ENCODE measurements at places on chromosomes 5 and 9.

- DNase-seq = no peak
Observed at GRCh38 chr9:131673531-131673930, 66.3 kb downstream of the RAPGEF1 start.

- no peak for DNase-seq
Observed at GRCh38 chr9:87214991-87215390, 267.7 kb upstream of the GAS1 start.

GRCh38 chr5:142748568-142749249 lies 21.5 kb upstream of the ARHGAP26 start:
- no peak for DNase-seq

GRCh38 chr9:83662933-83663332 lies 40.0 kb downstream of the IDNK start:
- DNase-seq = no peak

- DNase-seq = no peak
Observed at GRCh38 chr9:121510766-121511550, 11.3 kb upstream of the GGTA1 start.

DNA sequence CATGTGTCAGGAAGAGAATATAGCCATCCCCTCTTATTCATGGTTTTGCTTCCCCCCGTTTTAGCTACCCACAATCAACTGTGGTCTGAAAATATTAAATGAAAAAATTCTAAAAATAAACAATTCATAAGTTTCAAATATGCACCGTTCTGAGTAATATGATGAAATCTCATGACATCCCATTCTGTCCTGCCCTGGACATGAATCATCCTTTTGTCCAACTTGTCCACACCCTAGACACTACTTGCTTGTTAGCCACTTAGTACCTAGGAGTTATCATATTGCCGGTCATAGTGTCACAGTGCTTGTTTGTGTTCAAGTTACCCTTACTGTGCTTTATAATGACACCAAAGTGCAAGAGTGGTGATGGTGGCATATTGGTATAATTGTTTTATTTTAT lies 113.5 kb downstream of the CAAP1 start:
- DNase-seq = no peak

DNA sequence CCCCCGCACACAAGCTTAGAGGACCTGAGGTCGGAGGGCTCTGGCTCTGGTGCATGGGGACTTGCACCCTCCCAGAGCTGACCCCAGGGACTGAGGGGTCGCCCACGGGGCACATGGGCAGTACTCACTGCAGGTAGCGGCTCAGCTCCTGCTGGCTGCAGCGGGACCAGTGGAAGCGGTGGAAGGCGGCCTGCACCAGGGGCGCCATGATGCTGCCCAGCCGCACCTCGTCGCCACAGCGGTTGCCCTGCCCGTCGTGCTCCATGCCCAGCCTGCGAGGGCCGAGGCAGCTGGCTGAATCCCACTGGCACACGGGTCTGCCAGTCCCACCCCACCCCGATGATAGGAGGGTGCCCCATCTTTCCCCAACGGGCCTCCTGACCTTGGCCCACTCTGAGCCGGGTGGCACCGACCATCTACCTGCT lies 93.8 kb downstream of the ZNF354C start:
- DNase-seq = no peak

DNA sequence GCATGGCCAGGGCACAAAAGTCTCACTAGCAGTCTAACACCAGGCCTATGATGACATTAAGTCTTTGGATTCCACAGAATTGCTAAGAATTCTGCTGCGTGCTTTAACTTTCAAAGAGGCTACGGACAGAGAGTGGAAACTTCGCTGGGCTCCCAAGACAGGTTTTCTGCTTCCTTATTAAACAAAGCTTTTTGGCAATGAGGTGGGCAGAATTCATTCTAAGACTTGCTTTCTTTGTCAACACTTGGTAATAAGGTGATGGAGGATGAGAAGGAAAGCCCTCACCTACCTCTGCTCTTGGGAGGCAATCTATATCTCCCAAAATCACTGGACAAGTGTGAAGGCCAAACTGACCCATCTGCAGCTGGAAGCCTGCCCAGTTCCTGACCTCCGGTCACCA lies 231.9 kb downstream of the ATPSCKMT start:
- DNase-seq = no peak

GRCh38 chr5:42228279-42228678 lies 195.0 kb upstream of the GHR start:
- no peak for DNase-seq

GRCh38 chr5:119378075-119378700 lies 22.4 kb downstream of the TNFAIP8 start:
- no peak for DNase-seq

- DNase-seq = no peak
Observed at GRCh38 chr9:125821078-125821477, 73.9 kb downstream of the PBX3 start.

- no peak for DNase-seq
Observed at GRCh38 chr5:30102185-30102584, 1091.3 kb upstream of the CDH6 start.

- no peak for DNase-seq
Observed at GRCh38 chr9:17636821-17637220, 58.0 kb downstream of the SH3GL2 start.

DNA sequence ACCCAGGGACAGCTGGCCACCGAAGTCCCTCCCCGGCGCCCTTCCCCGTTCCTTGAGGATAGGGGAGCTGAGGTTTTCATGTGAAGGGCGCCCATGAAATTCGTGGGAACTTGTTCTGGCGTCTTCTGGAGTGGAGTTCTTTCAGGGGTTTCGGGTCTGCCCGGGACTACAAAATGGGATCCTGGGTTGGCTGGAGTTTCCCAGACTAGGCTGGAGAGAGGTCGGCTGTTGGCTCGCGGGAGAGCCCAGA lies 3.6 kb upstream of the RGMB start:
- no peak for DNase-seq

DNA sequence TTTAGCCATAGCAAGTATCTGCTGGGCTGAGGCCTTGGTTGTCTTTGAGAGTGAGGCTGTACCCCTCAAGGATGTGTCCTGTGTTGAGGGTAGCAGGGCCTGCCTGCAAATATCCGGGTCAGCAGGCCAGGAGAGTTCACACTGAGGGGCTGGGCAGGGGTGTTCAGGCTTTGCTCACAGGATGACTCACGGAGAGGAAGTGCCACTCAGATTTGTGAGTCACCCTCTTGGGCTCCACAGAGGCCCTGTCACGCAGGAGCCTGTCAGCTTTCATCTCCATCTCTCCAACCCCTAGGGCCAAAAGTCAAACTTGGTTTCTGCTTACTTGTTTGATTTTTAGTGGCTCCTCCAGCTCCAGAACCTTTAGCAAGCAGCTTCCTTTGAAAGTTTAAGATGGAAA lies 211.5 kb downstream of the SEC61B start:
- DNase-seq = peak; percentile 73

DNA sequence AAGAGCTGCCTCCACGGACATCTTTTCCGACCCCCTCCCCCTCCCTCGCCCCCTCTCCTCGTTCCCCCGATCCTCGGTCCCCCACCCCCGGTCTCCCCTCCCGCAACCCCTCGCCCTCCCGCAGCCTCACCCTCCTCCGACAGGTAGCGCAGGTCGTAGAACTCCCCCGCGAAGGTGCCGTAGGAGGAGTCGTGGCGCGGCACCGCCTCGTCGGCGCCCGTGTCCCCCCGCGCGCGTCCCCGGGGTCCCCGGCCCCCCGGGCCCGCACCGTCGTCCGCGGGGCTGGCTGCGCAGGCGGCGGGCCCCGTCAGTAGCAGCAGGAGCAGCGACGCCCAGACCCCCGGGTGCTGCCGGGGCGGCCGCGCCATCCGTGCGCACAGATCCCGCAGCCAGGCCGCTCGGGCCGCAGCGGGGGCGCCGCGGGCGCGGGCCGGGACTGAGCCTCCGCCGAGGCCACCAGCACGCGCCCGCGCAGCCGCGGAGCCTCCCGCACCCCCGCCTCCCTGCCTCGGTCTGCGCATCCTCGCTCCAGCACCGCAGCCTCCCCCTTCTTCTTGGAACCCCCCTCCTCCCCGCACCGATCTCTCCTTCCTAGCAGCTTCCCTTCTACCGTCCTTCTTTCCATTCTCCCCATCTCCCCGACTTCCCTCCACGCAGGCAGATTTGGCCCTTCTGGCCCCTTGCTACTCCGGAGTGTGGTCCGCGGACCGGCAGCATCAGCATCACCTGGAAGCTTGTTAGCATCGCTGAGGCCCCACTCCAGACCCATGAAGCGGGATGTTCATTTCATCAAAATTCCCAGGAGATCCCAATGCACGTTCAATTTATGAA lies at the start of gene FRRS1L:
FRRS1L (minus strand) TSS at position 479 of the 831 bp plus-strand sequence; CDS start at position 368, 111 bp downstream.
- no peak for DNase-seq

DNA sequence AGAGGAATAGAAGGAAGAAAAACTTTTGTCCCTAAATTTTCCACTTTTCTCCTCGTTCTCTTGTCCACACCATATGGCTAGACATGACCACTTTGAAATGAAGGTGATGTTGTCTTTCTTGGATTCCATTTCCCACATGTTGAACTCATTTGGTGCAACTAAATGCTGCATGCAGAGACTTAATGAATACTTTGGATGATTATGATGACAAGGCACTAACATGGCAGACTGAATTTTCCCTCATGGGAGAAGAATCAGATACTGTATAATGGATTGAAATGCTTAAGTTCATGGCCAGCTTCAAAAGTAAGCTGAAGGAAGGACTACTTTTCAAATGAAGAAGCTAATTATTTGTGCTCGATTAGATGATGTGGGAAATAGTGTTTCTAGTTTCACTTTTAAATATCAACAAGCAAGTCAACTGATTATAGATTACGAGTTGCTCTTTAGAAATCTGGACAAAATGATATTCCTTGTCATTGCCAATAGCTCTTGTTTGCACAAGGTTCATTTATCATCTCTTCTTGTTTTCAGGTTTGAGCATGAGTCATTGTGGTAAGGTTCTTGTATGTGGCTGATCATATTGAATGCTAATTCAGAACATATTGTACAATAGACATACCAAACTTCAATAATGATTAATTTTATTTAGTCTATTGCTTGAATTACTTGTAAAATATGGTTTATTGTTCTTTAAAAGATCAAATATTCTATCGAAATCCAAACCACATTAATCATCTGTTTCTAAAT lies 501.3 kb upstream of the FTMT start:
- no peak for DNase-seq

DNA sequence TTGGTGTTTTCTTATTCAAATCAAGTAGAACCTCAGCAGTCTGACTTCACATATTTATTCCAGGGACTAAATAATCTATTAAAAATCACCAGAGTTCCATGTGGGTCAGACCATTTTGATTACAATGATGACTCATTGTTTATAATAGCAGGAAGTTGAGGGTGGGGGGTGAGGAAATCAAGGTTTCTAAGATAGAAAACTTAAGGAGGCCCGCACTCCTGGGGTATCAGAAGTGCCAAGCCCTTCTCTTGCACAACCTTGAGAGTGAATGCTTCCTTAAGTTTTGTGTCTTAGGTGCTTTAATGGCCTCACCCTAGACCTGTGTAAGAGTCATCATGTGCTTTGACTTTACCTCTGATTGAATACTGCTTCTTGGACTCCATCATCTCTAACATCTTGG lies 31.9 kb upstream of the NPR3 start:
- DNase-seq = no peak

GRCh38 chr9:76370396-76371023 lies 23.7 kb downstream of the RFK start:
- DNase-seq = no peak

GRCh38 chr9:89920131-89920530 lies 315.3 kb downstream of the GADD45G start:
- no peak for DNase-seq

- no peak for DNase-seq
Observed at GRCh38 chr9:89177012-89177943, 1.3 kb downstream of the SHC3 start.

DNA sequence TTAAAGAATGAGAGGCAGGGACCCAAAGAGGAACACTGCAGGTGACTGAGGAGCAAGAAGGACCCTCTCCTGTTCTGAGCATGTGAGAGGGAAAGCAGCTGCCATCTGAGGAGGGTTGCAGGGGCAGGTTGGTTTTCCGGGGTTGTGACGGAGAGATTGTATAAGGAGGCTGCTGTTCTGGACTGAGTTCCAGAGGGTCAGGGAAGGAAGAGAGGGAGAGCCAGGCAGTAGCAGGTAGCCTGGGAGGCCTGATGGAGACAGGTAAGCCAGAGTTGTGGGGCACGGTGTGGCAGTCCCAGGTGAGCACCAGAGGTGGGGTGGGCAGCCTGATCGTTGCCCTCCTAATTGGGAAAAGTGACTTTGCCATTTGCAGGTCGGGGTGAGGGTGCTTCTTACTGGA lies 9.8 kb downstream of the CCT5 start:
- no peak for DNase-seq

DNA sequence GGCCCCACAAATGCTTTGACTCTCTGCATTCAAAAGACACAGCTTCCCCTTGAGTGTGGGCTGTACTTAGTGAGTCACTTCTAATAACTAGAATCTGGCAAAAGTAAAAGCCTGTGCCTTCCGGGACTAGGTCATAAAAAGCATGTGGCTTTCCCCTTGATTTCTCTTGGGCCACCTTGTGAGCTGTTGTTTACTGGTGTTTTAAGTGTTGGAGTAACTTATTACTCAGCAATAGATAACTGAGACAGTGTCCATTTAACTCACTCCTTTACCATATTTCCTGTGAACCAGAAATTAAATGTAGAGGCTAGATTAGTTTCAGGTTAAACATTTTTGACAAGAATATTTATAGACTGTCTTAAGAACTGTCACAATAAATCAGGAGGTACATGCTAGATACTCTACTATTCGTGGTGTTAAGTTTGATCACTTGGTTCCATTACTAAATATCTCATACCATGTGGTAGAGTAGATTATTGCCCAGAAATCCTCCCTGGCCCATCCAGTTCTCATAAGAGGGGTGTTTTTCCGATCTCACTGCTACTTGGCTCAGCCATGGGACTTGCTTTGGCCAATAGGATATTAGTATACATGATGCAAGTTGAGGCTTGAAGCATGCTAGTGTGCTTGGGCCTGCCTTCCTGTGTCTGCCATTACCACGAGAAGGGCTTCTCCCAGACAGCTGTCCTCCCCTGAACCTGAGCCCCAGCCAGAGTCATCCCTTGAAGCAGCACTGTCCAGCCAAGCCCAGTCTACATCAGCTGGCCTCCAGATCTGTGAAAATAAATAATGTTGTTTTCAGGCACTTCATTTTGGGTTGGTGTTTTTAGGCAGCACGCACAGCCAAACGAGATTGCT lies 10.4 kb upstream of the CMBL start:
- DNase-seq = no peak

DNA sequence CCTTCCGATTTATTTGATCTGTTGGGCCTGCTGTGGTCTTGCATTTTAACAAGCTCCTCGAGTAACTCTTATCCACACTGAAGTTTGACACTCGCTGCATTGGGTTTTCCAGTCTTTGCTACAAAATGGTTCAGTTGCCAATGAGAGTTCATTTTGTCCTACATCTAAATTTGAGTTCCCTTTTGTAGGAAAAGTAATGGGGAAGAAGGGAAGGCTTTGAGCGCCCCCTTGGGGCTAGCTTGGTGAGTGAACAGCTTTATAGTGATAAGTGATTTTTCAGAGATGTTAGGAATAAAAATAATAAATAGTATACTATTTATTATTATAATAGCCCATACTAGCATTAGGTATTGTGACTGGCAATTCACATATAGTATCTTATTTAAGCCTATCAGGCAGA lies 89.9 kb upstream of the GNAQ start:
- DNase-seq = peak; percentile 19

Measured in kidney epithelial cell (primary cell).